NCI-H1436 treated with DMSO at 0.1 percent for 48 hours (cell line): ENCODE measurements at places on chromosomes 1 and 21.

DNA sequence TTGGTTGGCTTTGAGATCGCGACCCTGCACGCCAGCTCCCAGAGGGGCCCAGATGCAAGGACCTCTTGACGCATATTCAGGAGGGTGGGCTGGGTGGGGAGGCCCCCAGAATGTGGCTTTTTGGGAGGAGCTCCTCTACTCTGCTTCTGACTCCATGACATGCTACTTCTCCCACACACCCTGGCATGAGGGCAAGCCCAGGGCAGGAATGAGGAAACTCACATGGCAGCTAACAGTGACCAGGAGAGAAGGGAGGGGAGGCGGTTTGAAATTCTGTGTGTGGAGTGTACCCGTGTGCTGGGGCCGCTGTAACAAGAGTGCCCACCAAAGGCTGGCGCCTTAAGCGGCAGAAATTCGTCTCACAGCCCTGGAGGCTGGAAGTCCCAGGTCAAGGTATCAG lies 61.3 kb upstream of the GPR153 start:
- DNase-seq, result no peak

DNA sequence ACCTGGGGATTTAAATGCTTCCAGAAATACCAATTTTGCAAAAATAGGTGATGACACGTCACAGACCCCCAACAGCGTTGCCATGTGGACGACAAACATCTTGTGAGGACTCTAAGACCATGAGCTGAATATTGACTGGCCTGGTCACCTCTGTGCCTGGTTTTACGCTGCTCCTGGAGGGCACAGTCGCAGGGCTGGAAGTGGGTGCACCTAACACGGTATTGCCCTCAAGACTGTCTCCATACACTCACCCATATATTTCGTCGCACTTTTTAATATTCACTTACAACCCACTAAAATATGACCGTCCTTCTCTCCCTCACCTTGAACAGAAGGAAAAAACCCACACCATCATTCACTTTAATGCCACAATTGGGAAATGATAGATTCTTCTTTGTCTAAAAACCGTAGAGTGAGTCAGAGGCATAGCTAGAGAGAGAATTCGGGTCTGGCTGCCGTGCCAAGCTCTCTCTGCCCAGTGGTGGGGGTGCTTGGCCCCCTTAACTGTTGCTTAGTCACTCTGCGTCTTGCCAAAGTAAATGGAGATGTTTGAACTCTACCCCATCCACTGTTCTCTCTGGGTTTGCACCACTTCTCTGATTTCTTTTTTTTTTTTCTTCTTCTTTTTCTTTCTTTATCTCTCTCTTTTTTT lies 40.8 kb upstream of the UTS2 start:
- no peak for DNase-seq

- DNase-seq, result no peak
Measured at GRCh38 chr1:99472893-99473292, 173.0 kb upstream of the PALMD start.

DNA sequence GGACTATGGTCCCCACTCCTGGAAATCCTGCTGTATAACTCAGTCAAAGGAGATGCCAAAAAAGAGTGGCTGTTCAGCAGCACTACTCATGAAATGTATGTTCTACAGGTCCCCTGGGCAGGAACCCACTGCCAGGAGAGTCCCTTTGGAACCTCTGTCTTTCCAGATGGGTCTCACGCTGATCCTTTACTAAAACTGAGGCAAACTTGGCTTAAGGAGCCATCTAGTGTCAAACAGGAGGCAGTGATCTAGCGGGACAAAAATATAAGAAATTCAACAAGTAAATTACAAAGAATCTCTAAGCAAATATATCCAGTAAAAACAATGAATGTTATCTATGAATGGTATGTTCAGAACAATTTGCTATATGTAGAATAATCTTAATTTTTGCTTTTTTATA lies 80.5 kb upstream of the PRMT6 start:
- DNase-seq, result no peak

DNA sequence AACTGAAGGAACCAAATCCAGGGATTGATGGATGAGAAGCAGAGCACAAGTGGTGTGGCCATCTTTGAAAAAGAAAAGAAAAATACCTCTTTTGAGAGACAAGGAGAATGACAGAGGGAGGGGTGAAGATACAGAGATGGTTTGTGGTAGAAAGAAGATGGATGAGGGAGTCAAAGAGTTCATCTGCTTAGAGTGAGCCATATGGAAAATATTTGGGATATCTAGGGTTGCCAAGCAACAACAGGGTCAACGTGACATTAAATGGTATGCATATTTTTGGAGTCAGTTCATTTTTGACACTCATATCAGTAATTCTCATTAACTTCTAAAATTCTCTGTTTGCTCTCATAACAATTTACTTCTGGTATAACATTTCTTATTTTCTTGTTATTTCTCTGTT lies 50.7 kb downstream of the MACF1 start:
- DNase-seq, result no peak

GRCh38 chr21:34858559-34858958 lies 189.8 kb downstream of the CLIC6 start:
- DNase-seq, result no peak

DNA sequence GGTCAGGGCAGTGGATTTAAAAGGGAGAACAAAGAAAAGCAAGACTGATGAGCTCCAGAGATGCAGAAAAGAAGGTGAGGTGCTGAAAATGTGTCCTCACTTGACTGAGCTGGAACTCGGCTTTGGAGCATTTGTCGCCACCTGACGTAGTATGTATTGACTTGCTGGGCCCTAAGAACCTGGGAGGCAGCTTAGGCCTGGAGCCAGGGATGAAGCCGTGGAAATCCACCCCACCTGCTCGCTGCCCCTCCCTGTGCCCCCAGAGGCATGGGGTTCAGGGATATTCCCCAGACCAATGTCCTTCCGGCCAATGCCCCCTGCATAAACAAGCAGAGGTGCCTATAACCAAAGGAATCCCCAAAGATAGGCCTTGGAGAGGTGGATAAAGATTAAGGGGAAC lies 14.3 kb downstream of the MRAP start:
- DNase-seq, result no peak

GRCh38 chr1:17007121-17007520 lies 4.6 kb downstream of the ATP13A2 start:
- no peak for DNase-seq
